Activated CD4-positive, alpha-beta T cell treated with anti-CD3 and anti-CD28 coated beads, Interleukin-2, amount 50 U/mL, for 48 hours (primary cell): ENCODE measurements at places on chromosomes 1 and 21.

DNA sequence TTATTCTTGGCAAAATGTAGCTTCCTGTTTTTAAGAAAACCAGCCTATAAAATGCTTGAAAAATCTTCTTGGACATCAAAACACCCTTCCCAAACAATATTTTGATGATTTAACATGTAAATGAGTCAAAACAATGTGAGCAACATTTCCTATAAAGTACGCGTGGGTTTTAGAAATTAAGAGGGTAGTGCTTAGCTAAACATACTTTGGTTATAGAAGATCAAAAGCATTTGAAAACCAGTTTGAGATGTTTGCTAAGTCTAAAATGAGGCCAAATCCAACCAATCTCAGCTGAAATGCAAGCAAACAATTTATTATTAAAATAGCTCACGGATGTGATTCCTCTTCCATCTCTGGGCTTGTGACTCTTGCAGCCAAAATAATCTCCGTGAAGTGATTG, 350.4 kb downstream of the TGFB2 start:
- DNase-seq: no peak

DNA sequence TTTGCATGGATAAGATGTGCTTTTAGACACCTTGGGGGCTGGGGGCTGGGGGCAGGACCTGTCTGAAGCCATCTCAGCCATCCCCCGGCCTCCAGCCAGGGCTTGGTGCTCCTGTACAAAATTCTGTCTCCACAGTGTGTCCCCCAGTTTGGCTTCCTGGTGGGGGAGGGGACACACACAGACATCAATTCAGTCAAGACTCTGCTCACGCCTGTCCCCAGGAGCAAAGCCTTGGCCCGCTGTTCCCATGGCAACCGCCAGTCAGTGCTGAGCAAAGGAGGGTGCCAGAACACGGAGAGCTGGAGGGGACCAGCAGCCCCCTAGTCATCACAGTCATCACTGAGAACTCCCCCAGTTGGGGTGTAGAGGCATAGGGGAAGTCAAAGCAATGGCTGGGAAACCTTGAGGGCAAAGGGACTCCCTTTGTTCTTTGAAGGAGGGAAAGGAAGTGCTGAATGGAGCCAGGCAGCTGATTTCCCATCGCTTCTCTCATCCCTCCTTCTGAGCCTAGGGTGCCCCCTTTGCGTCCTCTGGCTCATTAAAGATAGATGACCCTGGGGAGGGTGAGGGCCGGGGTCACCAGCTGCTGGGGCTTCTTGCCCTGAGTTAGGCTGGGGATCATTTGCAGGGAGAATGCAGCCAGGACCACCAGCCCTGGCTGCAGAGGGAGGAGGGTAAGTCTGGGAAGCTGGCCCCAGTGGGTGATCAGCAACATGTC, 134.9 kb upstream of the IPO9 start:
- DNase-seq: no peak

- DNase-seq: no peak
Observed at GRCh38 chr1:19683351-19683750, 18.7 kb downstream of the HTR6 start.

- DNase-seq: no peak
Observed at GRCh38 chr1:169885207-169885606, 8.5 kb downstream of the SCYL3 start.

- no peak for DNase-seq
Observed at GRCh38 chr21:41358193-41359166, 3.3 kb upstream of the MX2 start.

- DNase-seq: no peak
Observed at GRCh38 chr1:76408303-76408702, 333.8 kb downstream of the ST6GALNAC3 start.

GRCh38 chr1:167401260-167401873, 117.0 kb downstream of the CD247 start:
- peak; percentile 48 for DNase-seq

- no peak for DNase-seq
Observed at GRCh38 chr1:158717344-158717743, 3.2 kb downstream of the OR6K3 start.

GRCh38 chr1:119953266-119953998, 57.1 kb upstream of the ADAM30 start:
- DNase-seq: no peak

- no peak for DNase-seq
Observed at GRCh38 chr1:162165528-162165927, 96.0 kb downstream of the NOS1AP start.

DNA sequence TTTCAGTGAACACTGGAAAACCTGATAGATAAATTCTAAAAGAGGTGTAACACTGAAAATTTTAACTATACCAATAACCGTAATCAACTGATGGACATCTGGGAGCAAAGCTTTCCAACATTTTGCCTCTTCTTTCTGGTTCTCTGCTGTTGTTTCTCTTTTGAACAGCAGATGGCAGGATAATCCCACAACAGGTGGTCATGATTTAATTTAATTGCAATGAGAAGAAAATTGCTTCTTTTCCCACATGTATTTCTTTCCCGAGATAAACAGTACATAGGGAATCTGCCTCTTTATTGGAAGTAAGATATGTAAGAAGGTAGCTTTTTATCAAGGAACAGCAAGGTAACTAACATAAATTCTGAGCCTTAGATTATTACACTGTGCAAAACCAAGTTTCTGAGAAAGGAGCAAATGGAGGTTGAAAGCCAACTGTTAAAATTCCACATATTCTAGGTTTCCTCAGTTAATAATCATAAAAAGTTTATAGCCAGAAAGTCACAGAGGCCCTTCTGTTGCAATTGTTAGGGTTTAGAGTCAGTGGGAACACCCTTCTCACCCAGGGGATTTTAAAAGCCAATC, 72.9 kb downstream of the RPS6KA1 start:
- DNase-seq: no peak

- DNase-seq: no peak
Observed at GRCh38 chr1:201112173-201112731, at the start of gene CACNA1S. Gene CACNA1S (minus strand): TSS chr1:201112426. CDS start chr1:201112339, 87 bp downstream.

DNA sequence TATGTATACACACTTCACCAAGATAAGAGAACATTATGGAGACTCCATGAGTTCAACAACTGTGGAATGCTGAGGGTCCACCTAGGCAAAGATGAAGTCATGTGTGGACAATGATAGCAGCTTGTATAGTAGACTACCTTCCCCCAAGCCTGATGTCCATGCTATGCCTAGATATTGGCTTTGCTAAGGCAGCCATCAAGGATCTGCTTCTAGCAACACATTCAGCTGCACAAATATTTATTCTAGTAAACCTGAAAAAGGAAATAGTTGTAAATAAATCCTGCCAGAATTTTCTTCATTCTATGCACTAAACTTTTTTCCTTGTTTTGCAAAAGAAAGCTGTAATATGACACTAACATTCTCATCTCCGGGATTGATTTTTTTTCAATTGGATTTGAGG, 7.0 kb upstream of the LPAR3 start:
- DNase-seq: no peak

DNA sequence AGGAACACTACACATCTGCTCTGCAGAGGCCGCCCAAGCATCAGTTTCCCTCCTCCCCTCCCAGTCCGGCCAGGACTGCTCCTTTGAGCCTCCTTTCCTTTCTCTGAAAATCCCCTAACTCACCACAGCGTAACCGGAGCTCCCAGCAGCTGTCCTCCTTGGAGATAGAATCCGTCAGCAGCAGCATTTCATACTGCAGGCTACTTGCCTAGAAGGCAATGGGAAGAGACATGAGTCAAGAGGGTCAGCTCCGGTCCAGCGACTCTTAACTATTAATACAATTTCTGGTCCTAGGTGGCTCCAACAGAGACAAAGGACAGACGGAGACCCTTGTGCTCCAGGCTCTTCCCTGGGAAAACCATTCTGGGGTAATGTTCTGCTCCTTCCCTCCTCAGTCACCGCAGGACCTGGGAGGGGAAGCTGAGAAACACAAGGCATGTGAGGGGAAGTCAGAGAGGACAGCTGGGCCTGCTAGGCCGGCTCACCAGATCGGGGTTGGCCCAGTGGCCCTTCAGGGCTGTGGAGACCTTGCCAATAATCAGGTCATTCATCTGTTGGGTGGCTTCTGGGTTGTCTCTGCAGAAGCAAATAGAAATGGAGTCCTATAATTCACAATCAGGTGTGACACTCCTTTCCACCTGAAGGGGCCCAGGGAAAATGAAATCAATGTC, 99.7 kb downstream of the UBR4 start:
- DNase-seq: no peak

DNA sequence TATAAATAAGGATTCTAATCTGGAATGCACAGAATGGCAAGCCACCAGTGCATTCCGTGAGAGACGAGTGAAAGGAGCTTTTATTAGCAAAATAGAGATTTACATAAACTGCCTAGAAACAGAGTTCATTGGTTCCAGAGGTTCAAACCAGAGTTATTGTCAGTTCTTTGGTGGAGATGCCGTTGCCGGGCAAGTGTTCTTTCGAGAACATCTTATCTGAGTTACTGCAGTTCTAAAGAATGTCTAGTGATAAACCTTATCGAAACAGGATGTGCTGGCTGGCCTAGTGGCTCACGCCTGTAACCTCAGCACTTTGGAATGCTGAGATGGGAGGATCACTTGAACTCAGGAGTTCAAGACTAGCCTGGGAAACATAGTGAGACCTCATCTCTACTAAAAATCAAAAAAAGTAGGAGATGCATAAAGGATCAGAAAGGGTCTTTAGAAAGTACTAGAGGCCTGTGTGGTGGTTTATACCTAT, 19.9 kb upstream of the EVI5 start:
- DNase-seq: peak; percentile 6

GRCh38 chr1:59415881-59416280, 119.0 kb downstream of the FGGY start:
- no peak for DNase-seq

DNA sequence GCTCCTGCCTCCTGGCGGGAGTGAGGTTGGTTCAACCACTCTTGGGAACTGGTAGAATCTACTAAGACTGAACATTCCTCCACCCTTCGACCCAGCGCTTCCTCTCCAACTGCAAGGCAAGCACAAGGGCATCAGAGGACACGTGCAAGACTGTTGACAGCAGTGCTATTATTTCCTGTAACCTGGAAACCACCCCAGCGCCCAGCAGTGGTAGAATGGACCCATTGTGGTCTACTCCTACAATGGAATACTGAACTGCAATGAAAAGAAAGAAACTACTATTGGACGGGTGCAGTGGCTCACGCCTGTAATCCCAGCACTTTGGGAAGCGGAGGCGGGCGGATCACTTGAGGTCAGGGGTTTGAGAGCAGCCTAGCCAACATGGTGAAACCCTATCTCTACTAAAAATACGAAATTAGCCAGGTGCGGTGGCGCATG, 33.0 kb upstream of the TARDBP start:
- no peak for DNase-seq

DNA sequence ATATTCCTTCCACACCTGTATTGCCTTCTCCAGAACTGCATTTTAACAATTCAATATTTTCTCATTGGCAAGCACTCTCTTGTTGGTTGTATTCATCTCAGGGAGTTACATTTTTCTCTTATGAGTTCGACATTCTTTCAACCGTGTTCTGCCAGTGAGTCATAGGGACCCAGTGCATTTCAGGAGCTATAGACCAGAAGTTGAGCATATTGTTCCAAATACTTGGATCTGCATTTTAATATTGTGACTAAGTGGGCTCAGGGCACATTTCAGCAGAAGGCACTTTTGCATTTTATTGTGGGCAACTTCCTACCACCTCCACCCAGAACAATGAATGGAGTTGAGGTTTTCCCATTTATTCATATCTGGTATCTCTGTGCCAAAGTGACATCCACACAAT, 132.8 kb downstream of the TNFSF18 start:
- no peak for DNase-seq

GRCh38 chr1:107414550-107414949, 273.7 kb downstream of the NTNG1 start:
- DNase-seq: no peak

DNA sequence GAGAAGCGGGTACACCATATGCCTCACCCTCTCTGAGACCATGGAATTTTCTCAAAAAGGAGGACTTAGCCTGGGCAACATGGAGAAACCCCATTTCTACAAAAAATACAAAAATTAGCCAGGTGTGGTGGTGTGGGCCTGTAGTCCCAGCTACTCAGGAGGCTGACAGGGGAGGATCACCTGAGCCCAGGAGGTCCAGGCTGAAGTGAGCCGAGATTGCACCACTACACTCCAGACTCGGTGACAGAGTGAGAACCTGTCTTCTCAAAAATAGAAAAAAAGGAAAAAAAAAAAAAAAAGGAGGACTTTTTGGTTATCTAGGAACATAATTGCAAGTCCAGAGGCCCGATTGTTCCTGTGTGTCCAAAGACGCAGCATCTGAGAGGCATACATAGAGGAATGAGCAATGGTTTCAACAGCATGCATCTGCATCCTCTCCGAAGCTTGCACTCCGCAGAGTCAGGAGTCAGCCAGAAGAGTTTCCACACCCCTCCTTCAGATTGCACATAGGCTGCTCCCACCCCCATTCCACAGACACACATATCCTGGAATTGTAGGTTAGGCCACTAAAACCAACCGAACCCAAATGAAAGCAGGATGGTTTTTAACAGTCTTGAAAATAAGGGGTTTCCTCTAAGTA, 2.5 kb upstream of the TBX15 start:
- no peak for DNase-seq

- DNase-seq: no peak
Observed at GRCh38 chr1:149945206-149945605, 8.5 kb upstream of the MTMR11 start.

GRCh38 chr1:18831656-18832055, 27.8 kb downstream of the TAS1R2 start:
- no peak for DNase-seq

- DNase-seq: no peak
Observed at GRCh38 chr1:63475761-63476160, 47.3 kb downstream of the ITGB3BP start.

GRCh38 chr1:236051242-236051791, 13.6 kb downstream of the NID1 start:
- DNase-seq: no peak

DNA sequence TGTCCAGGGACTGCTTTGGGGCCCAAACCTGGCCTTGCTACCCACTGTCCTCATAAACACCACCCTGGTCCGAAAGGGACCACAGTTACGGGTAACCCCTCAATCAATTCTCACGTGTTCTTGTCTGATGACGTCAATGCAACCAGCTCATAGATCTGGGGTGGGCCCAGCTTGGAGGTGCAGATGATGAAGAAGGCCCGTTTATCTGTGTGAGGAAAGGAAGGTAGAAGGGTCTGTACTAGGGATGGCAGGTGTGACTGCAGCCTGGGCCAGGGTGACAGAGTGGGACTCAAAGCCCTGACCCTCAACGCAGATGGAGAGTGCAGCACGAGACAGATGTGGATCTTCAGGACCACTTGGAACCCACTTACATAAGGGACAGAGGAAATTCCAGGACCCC, 22.1 kb downstream of the LRRC71 start:
- no peak for DNase-seq

- no peak for DNase-seq
Observed at GRCh38 chr1:230381585-230381984, 44.5 kb downstream of the PGBD5 start.

- no peak for DNase-seq
Observed at GRCh38 chr1:74571891-74572290, 59.5 kb upstream of the LRRC53 start.
